ENCODE measurements at places on chromosomes 1 and 21.

DNA sequence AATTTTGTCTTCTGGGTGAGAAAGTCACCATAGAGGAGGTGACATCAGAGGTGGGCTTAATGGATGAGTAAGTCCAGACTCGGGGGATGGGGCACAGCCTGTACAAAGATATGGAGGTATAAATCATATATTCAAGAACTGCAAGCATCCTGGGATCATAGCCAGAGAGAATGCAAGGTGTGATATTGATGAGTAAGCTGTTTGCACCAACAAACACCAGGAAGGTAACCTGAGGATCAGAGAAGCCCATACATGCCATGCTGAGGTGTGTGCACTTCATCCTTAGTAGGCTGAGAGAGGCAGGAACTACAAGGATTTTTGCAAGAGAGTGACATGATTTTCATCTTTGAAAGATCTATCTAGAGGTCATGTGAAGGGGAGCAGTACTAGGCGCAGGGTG lies 306.4 kb downstream of the HHAT start:
- no peak for DNase-seq

GRCh38 chr1:170660281-170660713 lies 3.6 kb upstream of the PRRX1 start:
- no peak for DNase-seq

DNA sequence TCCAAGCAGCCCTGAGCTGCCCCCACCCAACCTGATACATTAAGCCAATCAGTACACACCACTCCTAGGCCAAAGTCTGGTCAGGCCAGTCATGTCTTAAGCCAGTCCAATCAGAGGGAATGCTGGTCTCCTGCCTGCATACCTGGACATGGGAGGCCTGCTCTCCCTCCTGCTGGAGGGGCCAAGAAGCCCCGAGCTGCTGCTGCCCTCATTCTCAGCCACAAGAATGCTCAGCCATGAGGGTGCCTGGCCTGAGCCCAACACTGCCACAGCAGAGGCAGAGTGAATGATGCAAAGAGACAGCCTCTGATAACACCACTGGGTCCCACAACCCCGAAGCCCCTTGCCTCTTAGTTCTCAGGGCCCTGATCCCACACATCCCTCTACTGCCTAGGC lies 23.0 kb downstream of the CHD5 start:
- no peak for DNase-seq

- DNase-seq = no peak
Measured at GRCh38 chr1:56376188-56376984, 203.0 kb downstream of the PLPP3 start.

- DNase-seq = no peak
Measured at GRCh38 chr1:109996476-109996875, 11.9 kb downstream of the AHCYL1 start.

DNA sequence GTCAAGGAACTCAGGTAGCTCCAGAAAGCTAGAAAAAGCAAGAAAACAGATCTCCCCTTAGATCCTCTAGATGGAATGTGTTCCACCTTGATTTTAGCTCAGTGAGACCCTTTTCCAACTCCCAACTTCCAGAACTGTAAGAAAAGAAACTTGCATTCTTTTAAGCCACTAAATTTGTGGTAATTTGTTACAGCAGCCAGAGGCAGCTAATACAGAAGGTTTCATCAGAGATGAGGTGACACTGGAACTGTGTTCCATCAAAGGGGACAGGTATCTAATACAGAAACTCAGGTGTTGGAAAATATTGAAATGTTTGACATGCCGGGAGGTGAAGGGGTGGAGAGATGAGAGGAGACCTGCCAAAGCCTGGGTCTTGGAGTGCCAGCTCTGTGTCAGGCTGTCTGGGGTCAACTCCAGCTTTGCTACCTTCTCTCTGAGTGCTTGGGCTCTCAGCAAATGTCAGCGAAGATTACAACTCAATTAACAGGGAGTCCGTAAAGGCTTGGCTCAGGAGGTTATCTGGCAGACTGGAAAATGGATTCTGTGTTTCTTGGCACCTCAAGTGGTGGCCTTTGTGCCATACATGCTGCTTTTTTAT lies 71.3 kb downstream of the PLPP3 start:
- DNase-seq = no peak

DNA sequence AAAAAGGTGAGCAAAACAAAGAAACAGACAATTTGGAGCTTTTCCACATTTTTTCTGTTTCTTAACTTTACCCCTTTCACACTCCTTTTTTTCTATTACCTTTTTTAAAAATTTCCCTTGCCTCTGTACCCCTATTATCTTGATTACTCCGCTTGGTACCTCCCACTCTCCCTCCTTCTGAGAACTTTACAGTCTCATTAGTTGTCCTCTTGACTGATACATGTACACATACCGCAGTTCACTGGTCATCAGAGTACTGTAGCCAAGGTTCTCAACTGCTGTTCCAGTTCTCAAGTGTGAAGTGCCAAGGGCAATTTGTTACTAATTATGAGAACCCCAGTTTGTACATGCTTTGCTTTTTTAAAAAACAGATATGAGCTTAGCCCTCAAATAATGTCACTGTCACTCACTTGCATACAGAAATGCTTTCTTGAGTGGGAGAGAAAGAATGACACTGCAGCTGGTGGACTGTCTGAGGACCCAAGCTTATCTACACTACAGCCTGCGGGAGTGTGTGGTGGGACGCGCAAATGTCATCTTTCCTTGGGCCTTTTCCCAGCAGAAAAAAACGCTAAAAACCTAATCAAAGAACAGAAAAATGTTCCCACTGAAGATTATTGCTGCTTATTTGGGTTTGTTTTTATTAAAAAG lies 160.8 kb downstream of the DISP1 start:
- DNase-seq = no peak

DNA sequence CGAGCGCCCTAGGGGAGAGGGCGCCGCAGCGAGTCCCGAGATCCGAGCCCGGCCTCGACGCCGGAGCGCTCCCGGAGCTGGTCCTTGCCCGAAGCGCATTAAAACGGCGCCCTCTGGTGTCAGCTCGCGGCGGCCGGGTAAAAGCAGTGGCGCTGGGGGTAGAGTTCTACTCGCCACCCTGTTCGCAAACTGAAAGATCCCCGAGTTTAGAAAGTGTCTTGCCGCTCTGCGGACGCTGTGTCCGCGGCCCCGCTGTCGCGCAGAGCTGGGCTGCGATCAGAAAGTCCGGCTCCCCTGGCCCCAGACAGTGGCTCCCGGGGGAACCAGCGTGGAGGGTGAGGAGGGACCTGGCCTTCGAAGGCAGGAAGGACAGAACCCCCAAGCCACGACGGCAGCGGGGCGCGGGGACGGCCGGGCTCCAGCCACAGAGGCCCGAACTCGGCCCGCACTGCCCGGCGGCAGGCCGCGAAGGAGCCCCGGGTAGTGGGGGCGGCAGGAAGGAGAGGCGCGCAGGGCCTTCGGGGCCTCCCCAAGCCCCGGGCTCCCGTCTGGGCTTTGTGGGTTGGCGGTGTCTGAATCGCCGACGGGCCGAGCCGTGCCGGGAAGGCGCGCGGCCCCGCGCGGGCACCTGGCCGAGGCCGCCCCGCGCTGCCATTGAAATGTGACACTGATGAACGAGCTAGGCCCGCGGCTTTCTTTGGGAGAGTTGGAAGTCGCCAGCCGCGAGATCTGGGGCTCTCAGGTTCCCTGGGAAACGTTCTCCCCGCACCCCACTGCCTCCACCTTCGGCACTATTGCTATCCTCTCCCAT lies 39.1 kb upstream of the NFIA start:
- no peak for DNase-seq

Measured in GDM1 (cell line).